ENCODE measurements at places on chromosomes 13 and 19.

- DNase-seq: no peak
Observed at GRCh38 chr19:30175987-30176386, 196.2 kb upstream of the ZNF536 start.

GRCh38 chr19:40174092-40174491 lies 17.1 kb upstream of the MAP3K10 start:
- DNase-seq: no peak

GRCh38 chr13:37109051-37109678 lies 3.7 kb upstream of the CSNK1A1L start:
- peak; percentile 33 for DNase-seq

- DNase-seq: no peak
Observed at GRCh38 chr13:44899967-44900366, 89.3 kb downstream of the NUFIP1 start.

DNA sequence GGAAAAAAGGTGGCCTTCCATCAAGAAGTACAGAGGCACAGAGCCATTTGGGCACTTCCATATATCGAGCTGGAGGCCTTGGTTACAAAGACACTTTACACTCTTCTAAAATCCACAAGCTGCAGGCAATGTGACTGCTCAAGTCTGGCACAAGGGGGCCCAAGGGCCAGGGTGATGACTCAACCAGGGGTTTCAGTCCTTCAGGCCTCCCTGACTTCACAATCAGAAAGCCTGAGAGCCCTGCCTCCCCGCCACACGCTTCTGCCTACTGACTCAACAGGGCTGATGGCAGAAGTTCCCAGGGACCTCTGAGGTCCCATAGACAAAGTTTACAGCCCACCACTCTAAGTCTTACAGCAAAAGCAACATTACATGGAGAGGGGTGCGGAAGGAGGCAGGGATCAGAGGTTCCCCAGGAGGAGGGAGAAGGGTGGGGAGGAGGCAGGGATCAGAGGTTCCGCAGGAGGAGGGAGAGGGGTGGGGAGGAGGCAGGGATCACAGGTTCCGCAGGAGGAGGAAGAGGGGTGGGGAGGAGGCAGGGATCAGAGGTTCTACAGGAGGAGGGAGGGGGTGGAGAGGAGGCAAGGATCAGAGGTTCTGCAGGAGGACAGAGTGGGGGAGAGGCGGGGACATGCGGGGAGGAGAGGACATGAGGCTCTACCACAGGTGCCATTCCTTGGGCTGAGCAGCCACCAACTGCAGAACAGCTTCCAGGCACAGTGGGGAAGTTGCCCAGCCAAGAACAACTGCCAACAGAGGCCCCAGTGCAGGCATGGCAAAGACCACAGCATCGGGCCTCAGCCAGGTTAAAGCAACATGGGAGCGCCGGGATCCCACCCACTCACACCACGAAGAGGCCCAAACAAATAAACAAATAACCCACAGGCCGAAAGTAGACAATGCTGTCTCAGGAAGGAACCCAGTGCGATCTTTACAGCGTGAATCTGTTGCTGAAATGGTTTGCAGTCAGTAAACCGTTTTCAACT lies 52.0 kb downstream of the SLC7A1 start:
- DNase-seq: no peak

DNA sequence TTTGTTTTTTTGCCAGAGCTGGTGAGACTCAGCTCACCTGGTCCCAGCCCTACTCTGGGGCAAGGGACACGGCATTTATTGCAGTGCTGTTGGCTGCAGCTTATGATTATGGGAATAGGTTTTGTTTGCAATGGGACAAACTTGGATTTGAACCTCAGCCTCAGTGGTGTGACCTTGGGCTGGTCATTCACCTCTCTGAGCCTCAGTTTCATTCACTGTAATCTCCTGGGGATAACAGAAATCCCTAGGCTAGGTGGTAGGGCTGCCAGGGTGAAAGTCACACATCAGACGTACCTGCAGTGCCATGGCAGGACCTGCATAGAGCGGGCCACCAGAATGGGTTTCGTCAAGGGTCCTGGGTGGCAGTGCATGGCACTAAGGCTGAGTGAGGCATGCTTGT lies 73.7 kb upstream of the MEDAG start:
- no peak for DNase-seq

GRCh38 chr13:110523180-110523579 lies 38.3 kb downstream of the RAB20 start:
- no peak for DNase-seq

DNA sequence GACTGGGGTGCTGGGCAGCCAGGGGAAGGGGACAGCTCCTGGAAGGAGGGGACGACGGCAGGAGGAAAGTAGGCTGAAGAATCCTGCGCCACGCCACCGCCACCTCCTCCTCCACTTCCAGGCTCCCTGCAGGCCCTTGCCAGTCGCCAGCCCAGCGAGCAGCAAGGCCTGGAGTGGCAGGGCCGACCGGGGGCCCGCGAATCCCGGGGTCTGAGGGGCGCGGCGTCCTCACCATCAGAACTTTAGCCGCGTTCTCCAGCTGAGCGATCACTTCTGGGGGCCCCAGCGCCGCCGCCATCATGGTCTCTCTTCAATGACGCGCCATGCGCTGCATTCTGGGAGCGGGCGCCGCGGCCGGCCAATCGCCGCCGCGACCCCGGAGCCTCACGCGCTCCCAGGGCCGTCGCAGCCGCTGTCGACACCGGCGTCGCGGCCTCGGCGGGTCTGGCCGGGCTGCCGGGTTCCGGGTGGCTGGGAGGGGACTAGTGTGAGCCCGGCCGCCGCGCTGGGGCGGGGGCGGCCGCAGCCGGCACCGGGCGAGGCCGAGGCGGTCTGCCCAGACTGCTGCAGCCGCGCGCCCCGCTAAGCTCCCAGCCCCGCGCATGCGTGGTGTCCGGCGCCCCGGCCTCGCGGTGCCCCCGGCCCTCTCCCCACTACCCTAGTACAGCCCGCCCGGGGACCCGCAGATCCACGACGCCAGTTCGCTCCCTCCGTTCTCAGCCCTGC lies at the start of gene XPO4:
Gene XPO4, minus strand, starts transcription at position 309 of the 726 bp plus-strand sequence. Its CDS starts 8 bp downstream, at position 301.
- peak; percentile 83 for DNase-seq

DNA sequence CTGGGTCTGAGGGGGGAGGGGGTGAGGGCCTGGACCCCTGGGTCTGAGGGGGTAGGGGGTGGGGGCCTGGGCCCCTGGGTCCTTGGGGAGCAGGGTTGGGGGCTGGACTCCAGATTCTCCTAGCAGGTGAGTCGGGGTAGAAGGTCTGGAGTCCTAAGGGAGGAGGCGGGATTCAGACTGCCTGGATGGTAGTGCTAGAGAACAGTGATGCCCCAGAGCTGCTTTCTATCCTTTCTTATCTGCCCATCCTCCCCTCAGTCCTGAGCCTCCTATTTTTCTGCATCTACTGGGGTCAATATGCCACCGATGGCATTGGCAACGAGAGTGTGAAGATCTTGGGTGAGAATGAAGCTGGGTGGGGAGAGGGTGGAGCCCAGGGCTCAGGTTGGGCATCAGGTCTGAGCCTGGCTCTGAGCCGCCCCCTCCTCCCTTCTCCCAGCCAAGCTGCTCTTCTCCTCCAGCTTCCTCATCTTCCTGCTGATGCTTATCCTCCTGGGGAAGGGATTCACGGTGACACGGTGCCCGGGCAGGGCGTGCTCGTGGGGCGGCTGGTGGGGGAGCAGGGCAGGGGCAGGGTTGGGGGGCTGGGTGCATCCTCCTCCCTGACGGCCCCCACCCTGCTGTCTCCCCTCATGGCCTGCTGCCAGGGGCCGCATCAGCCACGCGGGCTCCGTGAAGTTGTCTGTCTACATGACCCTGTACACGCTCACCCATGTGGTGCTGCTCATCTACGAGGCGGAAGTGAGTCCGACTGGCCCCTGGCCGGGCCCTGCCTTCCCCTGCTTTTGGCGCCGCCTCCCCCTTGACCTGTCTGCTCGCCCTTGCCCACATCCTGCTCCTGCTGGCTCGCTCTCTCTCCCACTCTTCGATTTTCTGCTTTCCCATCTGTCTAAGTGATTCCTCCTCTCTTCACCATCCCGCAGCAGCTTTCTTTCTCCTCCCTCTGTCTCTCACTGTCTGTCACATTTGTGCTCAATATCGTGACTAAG lies 3.4 kb downstream of the TMEM145 start:
- no peak for DNase-seq

DNA sequence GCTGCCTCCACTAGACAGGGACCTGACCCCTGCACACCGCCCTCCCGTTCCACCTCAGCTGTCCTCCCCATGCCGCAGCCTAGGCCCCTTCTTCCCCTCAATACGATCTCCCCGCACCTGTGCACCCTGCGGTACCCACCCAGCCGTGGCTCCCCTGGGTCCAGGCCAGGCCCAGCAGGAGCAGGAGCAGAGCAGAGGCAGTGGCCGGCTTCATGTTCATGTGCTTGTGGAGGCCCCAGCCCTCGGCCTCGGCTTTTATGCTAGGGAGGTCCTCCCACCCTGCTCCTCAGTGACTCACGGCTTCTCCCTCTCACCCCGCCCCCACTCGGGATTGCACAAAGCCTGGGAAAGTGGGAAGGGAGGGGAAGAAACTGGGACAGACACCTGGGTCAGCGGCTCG lies 11.4 kb upstream of the KRTDAP start:
- DNase-seq: no peak

Measured in frontal cortex (tissue), 4 donors.